ENCODE measurements at places on chromosomes 3 and 15.

GRCh38 chr15:61743345-61743909 lies 316.8 kb downstream of the VPS13C start:
- no peak for DNase-seq

DNA sequence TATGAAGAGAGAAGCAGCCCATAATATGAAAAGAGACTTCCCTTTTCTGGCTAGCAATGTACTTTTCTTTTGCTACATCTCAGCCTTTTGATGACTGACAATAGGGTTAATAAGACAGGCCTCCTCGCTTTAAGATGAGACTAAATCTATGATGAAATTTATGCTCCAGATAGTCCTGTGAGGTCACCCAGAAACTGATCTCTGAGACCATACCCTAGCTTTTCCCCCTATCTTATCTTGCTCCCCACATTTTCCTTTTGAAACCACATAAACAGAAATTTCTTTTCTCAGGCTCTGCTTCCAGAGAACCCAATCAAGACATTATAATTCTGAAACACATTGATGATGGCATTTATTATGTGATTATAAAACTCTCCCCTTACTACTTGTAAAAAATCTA lies 168.8 kb upstream of the CADM2 start:
- no peak for DNase-seq

GRCh38 chr15:68791431-68792283 lies 29.0 kb downstream of the ANP32A start:
- DNase-seq, result no peak

DNA sequence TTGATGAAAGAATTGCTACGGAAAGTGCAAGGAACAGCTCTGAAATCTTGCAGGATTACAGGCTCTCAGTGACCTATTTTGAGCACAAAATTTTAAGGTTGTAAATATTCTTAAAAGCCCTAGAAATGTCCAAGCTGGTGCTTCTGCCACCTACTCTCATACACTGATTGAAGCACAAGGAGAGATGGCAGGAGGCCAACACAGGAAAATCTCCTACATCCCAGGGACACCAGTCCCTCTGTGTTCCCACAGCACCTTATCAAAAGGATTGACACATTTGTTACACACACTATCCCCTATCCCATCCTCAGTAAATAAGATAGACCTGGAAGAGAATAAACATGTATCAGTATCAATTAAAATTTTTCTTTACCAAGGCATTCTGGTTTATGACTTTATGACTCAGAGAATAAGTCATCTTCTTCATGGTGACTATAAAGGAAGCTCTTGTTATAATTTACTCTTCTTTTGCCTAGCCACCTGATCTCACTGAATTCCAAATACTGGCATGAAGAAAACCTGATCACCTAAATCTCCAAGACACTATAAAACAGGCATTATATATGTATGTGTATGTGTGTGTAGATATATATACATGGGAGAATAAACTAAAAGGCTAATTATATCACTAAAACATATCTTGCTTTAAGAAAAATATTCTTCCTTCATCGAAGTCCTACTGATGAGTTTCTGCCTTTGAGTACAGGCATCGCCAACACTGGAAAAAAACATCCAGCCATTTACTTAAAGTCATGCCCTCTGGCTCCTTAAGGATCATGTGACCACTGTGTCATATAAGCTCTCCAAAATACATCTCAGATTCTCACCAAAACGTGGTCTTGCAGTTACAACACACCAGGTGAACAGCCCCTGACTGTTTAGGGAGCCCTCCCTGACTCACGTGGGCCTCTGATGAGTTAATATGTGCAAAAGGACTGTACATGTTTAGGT lies 208.1 kb upstream of the NR2F2 start:
- DNase-seq, result no peak

- DNase-seq, result peak; percentile 18
Measured at GRCh38 chr15:25862472-25863110, 536 bp downstream of the ATP10A start.

DNA sequence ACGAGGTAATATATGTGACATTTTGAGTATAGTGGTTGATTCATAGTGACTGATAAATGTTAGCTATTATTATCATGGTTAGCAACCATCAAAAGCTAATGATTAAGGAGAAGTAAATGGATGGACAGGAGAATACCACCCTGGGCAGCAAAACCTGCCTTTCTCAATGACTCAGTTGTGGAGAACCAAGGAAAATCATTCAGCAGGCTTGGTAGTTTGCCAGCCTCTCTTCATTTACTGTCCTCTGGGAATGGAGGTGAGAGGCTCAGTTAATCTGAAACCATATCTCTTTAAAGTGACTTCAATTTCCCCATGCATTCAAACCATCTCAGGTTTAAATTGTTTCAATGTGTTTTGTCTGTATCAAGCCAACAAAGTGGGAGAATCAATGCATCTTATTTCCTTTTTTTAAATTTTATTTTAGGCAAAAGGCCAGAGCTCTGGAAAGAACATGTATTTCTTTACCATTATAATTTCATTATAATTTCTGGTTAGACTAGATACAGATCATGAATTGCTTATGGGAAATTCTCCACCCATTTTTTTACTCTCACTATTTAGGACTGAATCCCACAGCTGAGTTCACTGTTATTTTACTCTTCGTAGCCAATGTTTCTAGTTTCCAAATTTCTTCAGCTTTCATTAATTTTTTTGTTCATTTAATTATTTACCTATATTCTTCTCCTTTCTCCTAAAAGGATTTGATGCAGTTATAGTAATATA lies 2.7 kb downstream of the TM4SF18 start:
- DNase-seq, result peak; percentile 24

DNA sequence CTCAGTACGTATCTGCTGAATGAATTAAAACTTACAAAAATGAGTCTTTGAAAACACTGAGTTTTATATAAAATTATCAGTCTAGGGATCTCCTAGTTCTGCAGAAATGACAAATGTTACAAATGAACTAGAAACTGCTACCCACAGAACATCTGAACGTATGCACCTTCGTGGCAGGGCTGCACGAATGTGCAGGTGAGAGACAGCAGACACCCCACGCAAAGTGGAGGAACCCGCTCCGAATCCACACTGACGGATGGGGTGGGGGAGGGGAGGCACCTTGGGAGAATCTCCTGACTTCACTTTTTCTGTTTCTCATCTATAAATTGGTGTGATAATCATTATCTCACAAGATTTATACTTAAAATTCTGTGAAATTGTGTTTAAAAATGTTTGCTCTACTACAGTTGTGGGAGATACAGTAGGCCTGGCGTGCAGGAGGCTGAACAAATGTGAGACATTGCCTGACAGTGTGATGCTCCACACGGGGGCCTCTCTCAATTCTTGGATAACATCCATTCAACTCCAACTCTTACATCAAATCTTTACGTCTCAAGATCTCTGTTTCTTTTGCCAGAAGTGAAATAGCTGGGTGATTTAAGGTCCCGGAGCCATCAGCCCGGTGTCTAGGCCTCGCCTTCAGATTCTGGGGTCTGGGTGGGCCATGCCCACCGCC lies 86.9 kb downstream of the ATP10A start:
- no peak for DNase-seq

GRCh38 chr3:139897759-139898158 lies 37.2 kb upstream of the CLSTN2 start:
- DNase-seq, result no peak

DNA sequence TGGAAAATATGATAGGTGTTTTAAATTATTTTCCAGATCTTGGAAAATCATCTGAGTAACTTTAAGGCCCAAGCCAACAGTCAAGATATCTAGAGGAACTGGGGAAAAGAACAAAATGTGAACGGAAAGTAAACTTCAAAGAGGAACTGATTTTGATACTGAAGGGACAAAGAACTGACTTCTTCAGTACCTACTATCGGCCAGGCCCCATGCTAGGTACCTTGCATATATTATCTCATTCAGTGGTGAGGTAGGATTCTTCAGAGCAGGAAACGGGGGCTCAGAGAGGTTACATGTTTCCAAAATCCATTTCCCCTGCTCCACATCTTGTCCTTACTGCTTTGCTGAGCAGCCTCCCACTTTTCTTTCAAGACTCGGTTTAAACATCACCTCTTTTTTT lies 9.8 kb upstream of the ZNF710 start:
- no peak for DNase-seq

- peak; percentile 11 for DNase-seq
Measured at GRCh38 chr15:67458331-67459029, 62.5 kb upstream of the C15orf61 start.

GRCh38 chr3:13715961-13716360 lies 163.9 kb downstream of the WNT7A start:
- DNase-seq, result no peak

GRCh38 chr3:50238549-50239026 lies 2.6 kb downstream of the GNAI2 start:
- peak; percentile 62 for DNase-seq

- DNase-seq, result no peak
Measured at GRCh38 chr15:34179234-34179633, 30.7 kb downstream of the KATNBL1 start.

All from MG63 (cell line).